ENCODE measurements at places on chromosomes 5 and 9.

DNA sequence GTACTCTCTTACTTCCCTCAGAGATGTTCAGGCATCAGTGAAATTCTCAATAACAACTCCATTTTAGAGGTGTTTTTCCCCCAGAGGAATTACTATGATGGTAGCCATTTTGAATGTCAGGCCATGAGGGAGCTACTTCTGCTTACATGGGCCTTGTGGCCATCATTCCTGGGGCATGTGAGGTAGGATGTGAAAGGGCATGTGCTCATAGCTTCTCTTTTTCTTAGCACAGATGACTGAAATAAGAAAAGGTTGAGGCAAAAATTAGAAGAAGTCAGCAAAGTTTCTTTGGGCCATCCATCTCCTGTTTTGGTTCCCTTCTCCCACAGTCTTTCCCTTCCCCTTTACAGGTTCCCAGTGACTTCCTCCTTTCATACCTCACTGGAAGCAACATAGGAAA is 68.8 kb downstream of the FEM1C start:
- no peak for DNase-seq

- DNase-seq: no peak
Observed at GRCh38 chr5:147750065-147750464, 32.5 kb downstream of the JAKMIP2 start.

GRCh38 chr5:178201927-178202235 is 2.5 kb upstream of the HNRNPAB start:
- no peak for DNase-seq

DNA sequence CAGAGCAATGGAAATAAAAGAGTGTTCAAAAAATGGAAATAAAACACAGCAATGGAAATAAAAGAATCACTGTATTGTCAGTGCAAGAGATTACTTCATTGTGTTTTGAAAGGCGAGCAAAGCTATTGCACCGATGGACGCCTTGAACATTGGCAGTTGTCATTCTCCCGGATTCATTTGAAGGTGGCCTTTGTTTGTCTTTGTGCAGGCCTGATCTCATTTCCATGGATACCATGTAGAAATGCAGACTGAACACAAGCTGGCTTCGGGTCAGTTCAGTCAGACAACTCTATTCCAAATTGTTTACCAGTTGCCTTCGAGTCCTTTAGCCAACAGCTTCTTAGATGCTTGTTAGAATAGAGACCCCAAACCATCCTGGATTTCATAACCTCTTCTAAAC is 8.3 kb downstream of the ITGA2 start:
- no peak for DNase-seq

- DNase-seq: peak; percentile 23
Observed at GRCh38 chr5:169757016-169757415, 119.9 kb downstream of the DOCK2 start.

DNA sequence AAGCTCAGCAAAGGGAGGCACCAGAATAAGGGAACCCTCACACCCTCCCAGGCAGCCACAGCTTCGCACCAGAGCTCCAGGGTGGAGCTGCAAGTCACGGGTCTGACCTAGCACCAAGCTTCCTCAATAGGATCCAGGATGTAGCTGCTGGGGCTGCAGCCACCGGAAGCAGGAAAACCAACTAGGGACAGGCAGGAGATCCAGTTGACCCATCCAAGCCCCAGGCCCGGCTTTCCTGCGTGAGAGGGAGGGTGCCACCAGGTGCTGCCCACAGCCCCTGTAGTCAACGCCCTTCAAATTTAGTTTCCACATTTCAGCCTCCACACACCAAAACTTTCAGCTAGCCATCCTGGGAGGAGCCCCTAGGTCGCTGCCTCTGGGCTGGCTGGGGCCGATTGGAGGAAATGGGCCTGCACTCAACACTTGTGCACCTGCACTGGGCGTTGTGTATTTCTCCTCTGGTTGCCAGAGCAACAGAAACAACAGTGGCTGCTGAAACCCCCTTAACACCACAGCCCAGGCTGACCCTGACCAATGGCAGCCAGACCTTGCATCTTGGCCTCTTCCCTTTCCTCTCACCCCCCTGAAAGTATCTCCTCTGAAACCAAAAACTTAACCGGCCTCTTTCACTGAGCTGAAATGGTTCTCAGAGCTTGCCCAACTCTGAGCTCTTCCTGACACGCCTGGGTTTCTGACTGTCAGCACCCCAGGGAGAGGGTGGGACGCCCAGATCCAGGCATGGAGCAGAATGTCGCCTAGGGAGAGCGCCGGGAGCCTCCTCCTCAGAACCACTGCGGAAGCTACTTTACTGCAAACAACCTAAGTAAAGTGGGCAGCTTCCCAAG is 226.5 kb upstream of the MAP3K1 start:
- no peak for DNase-seq

DNA sequence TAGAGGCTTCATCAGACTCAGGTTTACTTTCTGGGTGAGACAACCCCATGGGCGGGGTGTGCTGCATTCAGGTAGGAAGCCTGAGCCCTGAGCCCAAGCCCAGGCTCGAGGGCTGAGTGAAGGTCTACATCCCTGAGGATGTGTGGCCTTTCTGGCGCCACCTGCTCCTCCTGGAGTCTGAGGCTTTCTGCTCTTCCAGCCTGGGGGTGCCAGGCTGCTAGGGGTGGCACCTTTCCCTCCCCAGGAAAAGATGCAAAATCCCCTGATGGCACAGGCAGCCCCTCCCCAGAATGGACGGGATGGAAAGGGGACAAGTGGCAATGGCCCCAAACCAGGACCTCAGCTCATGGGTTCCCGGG is 44.4 kb upstream of the PRRC2B start:
- DNase-seq: no peak

All from hepatic stellate cell (primary cell).